ENCODE measurements at places on chromosomes 2 and 18.

DNA sequence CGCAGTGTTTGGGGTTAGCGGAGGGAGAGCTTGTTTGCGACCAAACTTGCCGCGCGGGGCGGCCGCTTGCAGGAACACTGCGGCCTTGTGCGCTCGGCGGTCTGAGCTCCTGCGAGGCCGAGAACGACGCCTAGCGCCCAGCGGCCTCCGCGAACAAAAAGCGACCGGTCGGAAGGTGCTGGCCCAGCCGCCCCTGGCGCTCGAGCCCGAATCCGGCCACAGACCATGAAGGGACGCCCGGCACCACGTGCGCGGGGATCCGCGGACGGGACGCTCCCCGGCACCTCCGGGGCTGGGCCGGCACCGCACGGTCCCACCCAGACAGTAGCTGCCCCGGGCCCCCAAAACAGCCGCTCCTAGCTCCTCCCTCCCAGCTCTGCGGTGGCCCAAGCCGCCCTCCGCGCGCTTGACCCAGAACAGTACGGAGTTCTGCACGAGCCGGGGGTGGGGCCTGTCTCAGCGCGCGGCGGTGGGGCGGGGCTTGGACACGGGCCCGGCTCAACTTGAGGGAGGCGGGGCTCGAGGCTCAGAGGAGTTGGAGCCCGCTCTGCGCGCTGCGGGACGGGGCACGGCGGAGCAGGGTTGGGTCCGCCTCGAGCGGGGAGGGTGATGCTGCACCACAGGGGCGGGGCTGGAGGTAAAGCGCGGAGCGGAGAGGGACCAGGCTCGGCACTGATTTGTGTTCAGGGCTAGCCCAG is 664 bp upstream of the IMPA2 start:
- peak; percentile 95 for DNase-seq

- DNase-seq, result no peak
These were observed 99.5 kb upstream of the LMAN1 start for GRCh38 chr18:59458575-59458974.

GRCh38 chr2:218876562-218877219 is 4.0 kb upstream of the WNT10A start:
- no peak for DNase-seq

DNA sequence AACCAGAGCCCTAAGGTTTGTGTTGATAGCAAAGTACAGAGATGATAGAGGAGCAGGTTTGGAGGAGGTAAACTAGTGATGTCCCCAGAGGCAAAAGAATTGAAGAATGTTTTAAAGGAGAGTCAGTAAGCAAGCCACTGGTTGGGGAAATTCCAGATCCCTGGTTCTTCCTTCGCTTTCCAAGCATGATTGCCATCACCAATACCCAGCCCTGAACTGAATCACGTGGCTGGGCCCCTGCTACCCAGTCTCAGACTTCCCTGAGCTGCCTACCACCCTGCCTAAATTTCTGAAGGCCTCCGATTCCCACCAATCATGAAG is 310.8 kb upstream of the STON1 start:
- DNase-seq, result no peak

DNA sequence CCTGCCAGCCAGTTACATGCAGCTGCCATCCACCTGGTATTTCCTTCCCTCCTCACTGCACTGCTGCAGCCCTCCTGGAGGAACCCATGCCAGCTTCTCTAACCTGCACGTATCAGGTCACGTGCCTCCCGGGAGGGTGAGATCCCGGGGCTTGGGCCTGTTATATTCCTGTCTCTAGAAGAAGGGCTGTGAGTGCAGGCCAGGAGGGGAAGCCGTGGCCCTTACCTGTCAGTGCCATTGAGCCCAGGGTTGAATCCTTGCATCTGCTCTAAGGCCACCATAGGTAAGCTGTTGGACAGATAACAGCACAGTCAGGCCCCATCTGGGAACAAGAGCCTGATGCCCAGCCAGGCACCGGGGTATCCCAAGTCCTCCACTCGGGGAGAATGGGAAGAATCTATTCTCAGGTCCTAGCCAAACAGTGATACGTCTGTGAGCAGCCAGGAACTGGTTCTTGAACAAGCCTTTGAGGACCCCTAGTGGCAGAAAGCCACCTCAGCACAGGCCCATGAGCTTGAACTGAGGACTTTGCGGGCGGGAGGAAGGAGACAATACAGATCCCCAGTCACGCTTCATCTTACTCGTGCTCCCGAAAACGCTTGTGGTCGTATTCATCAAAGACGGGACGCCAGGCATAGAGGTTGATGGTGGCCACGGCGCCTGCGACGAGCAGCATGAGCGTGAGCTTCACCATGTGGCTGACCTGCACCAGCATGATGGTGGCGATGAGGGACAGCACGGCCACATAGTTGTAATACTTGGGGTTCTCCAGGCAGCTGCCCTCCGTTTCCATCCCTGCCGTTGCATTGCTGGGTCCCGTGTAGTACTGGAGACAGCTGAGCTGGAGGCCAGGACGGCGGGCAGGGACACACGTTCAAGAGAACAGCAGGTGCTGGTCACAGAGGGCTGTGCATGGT is 34.4 kb downstream of the CENPO start:
- DNase-seq, result no peak

- DNase-seq, result no peak
These were observed 230.0 kb upstream of the EPHA4 start for GRCh38 chr2:221802089-221802488.

DNA sequence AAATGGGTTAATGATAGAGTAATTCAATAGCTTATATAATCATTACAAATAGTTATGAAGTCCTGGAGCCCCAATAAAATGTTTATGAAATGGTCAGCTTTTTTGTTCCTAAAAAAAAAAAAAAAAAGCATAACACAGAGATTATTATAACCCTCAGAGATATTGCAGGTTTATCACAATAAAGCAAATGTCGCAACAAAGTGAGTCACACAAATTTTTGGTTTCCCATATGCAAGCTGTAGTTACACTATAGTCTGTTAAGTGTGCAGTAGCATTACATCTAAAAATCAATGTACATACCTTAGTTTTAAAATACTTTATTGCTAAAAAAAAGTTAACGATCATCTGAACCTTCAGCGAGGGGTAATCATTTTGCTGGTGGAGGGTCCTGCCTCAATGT is 20.0 kb downstream of the WDFY1 start:
- no peak for DNase-seq

- no peak for DNase-seq
These were observed 182.7 kb upstream of the GLI2 start for GRCh38 chr2:120552800-120553481.

Measured in cortex of kidney (tissue), 1 donor.